ENCODE measurements at places on chromosomes 11 and 22.
A peak's percentile ranks its signal among the peaks of the same experiment; 100 is the strongest.

GRCh38 chr11:30823119-30823518 lies 237.0 kb upstream of the MPPED2 start:
- no peak for DNase-seq

DNA sequence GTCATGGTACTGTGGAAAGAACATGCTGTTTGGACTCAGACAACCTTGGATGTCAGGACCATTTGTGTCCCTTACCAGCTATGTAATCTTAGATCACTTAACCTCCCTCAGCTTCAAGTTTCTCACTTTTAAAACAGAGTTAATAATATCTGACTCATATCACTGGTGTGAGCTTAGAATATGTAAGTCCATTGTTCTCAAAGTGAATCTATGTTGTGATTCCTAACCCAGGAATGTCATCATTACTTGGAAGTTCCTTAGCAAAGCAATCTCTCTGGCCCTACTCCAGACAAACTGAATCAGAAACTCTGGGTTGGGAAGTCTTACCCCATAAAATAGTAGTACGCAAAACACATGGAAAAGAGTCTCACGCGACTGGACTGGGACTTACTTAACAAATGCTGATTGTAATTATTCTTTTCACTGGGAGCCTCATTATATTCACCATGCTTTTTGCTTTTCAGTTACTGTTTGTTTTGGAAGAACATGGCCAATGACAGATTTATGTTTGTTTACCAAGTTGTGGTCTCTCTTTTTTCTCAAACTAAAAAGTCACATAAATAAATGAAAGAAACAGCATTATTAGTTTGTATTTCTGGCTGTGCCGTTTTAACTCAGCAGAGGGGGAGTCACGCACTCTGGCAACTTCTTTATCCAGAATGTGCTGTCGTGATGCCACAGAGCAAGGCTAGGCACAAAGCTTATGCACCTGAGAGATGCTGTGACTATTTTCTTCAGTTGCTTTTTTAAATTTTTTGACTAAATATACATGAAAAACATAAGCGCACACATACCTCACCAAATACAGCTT lies 217.7 kb upstream of the CTSC start:
- DNase-seq = peak; percentile 73

DNA sequence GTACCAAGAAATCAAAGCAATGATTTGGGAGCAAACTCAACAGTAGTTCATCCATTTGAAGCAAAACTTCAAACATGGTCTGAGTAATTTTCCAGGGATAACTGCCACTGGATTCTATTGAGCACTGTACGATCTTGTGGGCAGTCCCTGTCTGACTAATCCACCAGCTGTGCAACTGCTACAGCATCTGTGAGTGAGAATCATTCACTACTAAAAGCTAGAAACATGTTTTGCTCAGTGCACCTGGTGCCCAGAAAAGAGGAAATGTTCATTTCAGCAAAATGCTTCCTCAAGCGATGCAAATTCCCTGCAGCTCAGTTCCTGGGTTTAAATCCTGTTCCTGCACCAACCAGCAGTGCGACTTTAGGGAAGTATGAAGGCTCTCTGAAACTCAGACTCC lies 1077.9 kb downstream of the DLG2 start:
- no peak for DNase-seq

- DNase-seq = no peak
Measured at GRCh38 chr22:48097723-48098122, 1335.3 kb downstream of the TBC1D22A start.

DNA sequence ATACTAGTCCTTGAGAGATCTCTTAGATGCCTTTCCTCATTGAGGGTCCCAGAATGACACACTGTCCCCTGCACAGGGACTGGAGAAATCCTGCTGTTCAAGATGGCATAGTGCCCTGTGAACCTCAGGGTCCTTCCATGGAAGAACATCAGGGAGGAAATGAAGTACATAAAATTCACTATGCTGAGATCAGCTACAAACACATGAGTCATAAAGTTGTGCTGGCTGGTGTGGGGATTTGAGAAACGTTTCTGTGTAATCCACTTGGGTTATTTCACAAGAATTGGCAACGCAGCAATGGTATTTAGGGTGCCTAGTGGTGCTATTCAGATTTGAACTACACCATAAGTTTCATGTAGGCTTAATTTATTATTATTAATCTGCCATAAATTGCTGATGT lies 174.4 kb downstream of the MAML2 start:
- peak; percentile 83 for DNase-seq

GRCh38 chr11:121793916-121794315 lies 322.1 kb downstream of the BLID start:
- no peak for DNase-seq

DNA sequence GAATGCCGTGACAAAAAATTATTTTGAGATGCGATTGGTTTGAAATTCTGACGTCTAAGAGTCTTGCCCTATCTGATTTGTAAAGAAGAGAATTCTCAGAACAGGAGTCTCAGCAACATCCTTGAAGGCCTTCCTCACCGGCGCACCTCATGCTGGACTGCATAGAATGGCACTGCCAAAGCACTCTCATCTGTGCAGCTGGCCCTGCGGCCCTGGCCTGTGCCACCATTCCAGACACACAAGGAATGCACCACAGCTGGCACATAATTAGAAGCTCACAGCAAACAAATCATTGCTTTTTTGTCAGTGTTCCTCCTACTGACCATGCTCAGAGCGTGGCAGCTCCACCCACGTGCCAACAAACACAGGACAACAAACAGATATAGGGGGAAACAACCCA lies 166.0 kb downstream of the KIRREL3 start:
- no peak for DNase-seq
